SJCRH30 (cell line): ENCODE measurements at places on chromosomes 2 and 18. TPM values are rescaled to one million over a fixed set of nuclear protein-coding genes. Genes with fewer than 3 reads are reported as not detected.

Gene UGT1A8
- total RNA-seq, result not detected in 2 replicates

DNA sequence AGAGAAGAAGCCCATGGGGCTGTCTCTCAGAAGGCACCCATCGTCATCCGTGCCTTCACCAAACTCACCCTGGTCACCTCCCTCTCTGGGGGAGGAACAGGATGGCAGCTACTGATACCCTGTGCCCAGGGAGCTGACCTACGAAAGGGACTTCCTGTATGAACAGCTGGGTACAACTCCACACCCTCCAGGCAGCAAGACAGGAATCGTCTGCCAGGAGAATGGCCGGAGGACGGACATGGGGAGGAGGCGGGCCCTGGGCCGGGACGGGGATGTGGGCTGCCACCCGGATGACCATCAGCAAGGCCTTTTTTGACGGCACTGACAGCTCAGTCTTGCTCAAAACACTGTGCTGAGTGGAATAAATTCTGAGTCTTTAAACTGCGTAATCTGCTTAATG, 243.6 kb downstream of the HDAC4 start:
- DNase-seq, result no peak

GRCh38 chr2:156343096-156343939, 10.8 kb upstream of the NR4A2 start:
- DNase-seq, result no peak

DNA sequence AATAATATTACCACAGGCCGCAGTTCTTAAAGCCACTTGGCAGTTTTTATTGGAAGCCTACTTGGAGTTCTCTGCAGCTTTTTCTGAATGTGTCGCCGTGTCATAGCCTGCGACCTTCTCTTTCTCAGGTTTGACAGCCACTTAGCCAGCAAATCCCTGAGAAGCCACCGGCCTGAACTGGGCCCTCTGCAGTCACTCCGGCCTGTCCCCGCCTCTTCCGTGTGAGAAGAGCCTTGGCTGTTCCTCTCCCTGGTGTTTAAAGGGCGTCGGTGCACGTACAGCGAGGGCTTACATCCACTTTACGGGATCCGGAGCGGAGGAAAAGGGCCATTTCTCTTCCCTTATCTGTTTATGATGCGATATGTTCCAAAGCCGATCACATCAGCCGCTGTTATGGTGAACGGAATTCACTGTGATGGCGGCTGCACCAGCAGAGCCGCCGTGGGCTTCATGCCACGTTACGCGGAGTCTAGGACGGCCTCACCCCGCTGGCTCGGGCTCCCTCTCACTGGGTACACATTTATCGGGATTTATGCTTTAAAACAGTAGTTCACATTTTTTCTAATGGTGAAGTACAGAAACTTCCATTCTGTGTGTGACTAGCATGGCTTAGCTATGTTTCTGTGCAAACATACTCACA, 66.8 kb downstream of the GBX2 start:
- DNase-seq, result no peak

GRCh38 chr2:102437122-102437521, 14.2 kb downstream of the IL18RAP start:
- no peak for DNase-seq

Gene SERPINB4
- total RNA-seq, result not detected in 2 replicates
